Upper lobe of right lung (tissue), 1 donor: ENCODE measurements at places on chromosomes 11 and 22. TPM values are rescaled to one million over a fixed set of nuclear protein-coding genes. Genes with fewer than 3 reads are reported as not detected.

Gene APOA4
- total RNA-seq: not detected

Gene SUSD2
- 277 TPM for total RNA-seq

Gene SLC22A9
- total RNA-seq: not detected

Gene CDON
- total RNA-seq: 13.3 TPM

Gene KDM4E
- total RNA-seq: not detected

- H3K36me3 ChIP-seq: no peaks in the 10 kb centered on the region
- H3K27me3 ChIP-seq: no peaks in the 10 kb centered on the region
- H3K4me3 ChIP-seq: no peak overlapping the region
These were observed 137.2 kb upstream of the MTMR2 start for GRCh38 chr11:96061069-96061468.

- no peak overlapping the region for H3K4me3 ChIP-seq
- peaks cover 23% of the 10 kb centered on the region for H3K27me3 ChIP-seq
- H3K4me1 ChIP-seq: no peaks in the 10 kb centered on the region
- no peak overlapping the region for H3K27ac ChIP-seq
- DNase-seq: peak; percentile 58
These were observed 13.5 kb upstream of the MRGPRD start for GRCh38 chr11:68994161-68994893.

GRCh38 chr11:12502046-12502445 lies 124.7 kb downstream of the PARVA start:
- H3K27me3 ChIP-seq: no peaks in the 10 kb centered on the region
- no peak overlapping the region for H3K27ac ChIP-seq
- peaks cover 19% of the 10 kb centered on the region for H3K36me3 ChIP-seq
- no peak overlapping the region for H3K4me3 ChIP-seq
- no peak for DNase-seq

GRCh38 chr11:2385156-2386151 lies 8.3 kb downstream of the CD81 start:
- H3K27me3 ChIP-seq: no peaks in the 10 kb centered on the region
- no peak for DNase-seq
- H3K4me3 ChIP-seq: no peak overlapping the region
- H3K36me3 ChIP-seq: peaks cover 9% of the 10 kb centered on the region
- H3K4me1 ChIP-seq: peaks cover 94% of the 10 kb centered on the region

DNA sequence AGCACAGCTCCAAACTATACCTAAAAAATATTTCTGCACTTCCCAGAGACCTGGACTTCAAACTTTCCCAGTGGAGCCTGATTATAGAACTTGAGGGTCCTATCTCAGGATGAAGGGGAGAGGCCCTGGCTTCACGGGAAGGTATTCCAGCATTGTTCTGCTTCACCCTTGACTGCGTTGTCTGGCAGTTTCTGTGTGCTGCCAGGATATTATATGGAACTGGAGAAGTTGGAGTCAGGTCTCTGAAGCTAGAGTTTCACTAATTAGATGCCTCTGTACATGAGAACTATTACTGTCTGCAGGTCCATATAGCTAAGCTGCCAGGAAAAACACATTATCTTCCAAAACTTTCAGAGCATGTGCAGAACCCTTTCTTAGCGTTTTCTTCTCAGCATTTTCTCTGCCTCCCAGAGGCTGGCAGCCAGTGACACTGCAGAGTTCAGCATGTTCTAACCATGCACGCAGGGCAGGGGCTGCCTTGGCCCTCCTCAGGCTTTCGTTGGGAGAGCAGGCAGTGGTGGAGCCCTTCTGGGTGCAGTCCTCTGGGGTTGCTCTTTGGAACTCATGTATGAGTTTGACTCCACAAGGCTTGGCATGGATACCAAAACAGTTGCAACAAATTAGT lies 99.3 kb downstream of the CWC15 start:
- peaks cover 15% of the 10 kb centered on the region for H3K4me1 ChIP-seq
- H3K27ac ChIP-seq: no peak overlapping the region
- peaks cover 65% of the 10 kb centered on the region for H3K36me3 ChIP-seq
- H3K27me3 ChIP-seq: no peaks in the 10 kb centered on the region
- DNase-seq: no peak
- H3K4me3 ChIP-seq: no peak overlapping the region

- peaks cover 95% of the 10 kb centered on the region for H3K36me3 ChIP-seq
- H3K4me1 ChIP-seq: peaks cover 83% of the 10 kb centered on the region
- DNase-seq: no peak
- H3K27ac ChIP-seq: peak overlapping the region; percentile 91
These were observed 50.2 kb downstream of the MYH9 start for GRCh38 chr22:36337365-36338130.

- H3K27ac ChIP-seq: no peak overlapping the region
- no peaks in the 10 kb centered on the region for H3K27me3 ChIP-seq
- H3K4me3 ChIP-seq: no peak overlapping the region
- H3K36me3 ChIP-seq: no peaks in the 10 kb centered on the region
These were observed 27.9 kb downstream of the KCNC1 start for GRCh38 chr11:17762309-17762974.

DNA sequence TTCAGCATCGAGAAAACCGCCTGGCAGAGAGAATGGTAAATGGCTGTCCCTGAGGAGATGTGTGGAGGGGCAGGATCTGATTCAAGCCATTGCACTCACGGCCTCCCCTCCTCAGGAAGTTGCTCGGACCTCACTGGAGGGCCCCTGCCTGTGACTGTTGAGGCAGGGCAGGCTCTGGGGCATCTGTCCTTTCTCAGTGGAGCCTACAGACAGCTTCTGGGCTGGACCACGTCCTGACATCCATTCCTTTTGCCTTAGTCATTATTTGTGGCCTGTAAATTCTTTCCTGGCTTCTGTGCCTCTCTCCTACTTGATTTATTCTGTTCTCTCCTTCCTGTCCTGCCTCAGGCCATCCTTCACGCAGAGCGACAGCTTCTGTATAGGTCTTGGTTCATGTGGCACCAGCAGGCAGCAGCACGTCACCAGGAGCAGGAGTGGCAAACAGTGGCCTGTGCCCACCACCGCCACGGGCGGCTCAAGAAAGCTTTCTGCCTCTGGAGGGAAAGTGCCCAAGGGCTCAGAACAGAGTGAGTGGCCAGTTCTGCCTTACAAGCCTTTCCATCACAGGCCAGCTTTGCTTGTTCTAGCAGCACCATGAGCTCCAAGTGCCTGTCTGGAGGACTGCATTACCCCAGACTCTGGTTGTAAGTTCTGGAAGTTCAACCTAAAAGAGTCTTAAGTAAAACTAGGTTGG lies 59.6 kb downstream of the PISD start:
- no peak for DNase-seq
- no peaks in the 10 kb centered on the region for H3K4me1 ChIP-seq
- H3K27me3 ChIP-seq: no peaks in the 10 kb centered on the region
- H3K36me3 ChIP-seq: no peaks in the 10 kb centered on the region
